ENCODE measurements at places on chromosomes 11 and 22.

- H3K4me1 ChIP-seq = peaks cover 10% of the 10 kb centered on the region
- H3K27ac ChIP-seq = no peak overlapping the region
- H3K27me3 ChIP-seq = no peaks in the 10 kb centered on the region
- H3K4me3 ChIP-seq = no peak overlapping the region
- peak; percentile 1 for DNase-seq
- H3K36me3 ChIP-seq = no peaks in the 10 kb centered on the region
Observed at GRCh38 chr22:31537019-31537535, 40.7 kb downstream of the SFI1 start.

GRCh38 chr22:22810018-22810427 is 77.6 kb upstream of the IGLL5 start:
- H3K27ac ChIP-seq = no peak overlapping the region
- H3K4me1 ChIP-seq = no peaks in the 10 kb centered on the region
- no peak for DNase-seq
- no peaks in the 10 kb centered on the region for H3K27me3 ChIP-seq

- DNase-seq = no peak
- no peaks in the 10 kb centered on the region for H3K36me3 ChIP-seq
- H3K27me3 ChIP-seq = no peaks in the 10 kb centered on the region
- H3K4me3 ChIP-seq = no peak overlapping the region
- H3K27ac ChIP-seq = no peak overlapping the region
- H3K4me1 ChIP-seq = no peaks in the 10 kb centered on the region
Observed at GRCh38 chr11:8338138-8338537, 74.5 kb upstream of the LMO1 start.

- peaks cover 23% of the 10 kb centered on the region for H3K36me3 ChIP-seq
- H3K27me3 ChIP-seq = no peaks in the 10 kb centered on the region
- H3K4me3 ChIP-seq = peak overlapping the region; percentile 80
Observed at GRCh38 chr11:118610773-118611432, 3.5 kb downstream of the PHLDB1 start.

DNA sequence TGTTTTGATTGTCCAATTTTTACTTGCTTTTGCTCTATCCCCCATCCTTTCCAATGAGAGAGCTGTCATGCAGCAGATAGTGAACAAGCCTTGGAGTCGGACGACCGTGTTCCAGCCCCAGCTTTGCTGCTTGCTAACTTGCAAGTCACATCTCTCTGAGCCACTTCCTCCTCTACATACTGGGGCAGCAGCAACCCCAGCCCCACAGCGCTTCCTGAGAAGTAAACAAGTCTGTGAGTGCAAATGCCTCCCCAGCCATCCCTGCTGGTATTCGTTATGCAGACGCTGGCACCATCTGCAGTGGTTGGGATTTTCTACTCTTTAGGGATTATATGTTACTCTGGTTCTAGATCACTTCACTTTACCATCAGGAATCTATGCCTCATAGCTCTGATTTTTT is 35.0 kb downstream of the TPBGL start:
- H3K4me3 ChIP-seq = no peak overlapping the region
- H3K4me1 ChIP-seq = peaks cover 9% of the 10 kb centered on the region
- H3K27me3 ChIP-seq = no peaks in the 10 kb centered on the region
- peak; percentile 73 for DNase-seq

DNA sequence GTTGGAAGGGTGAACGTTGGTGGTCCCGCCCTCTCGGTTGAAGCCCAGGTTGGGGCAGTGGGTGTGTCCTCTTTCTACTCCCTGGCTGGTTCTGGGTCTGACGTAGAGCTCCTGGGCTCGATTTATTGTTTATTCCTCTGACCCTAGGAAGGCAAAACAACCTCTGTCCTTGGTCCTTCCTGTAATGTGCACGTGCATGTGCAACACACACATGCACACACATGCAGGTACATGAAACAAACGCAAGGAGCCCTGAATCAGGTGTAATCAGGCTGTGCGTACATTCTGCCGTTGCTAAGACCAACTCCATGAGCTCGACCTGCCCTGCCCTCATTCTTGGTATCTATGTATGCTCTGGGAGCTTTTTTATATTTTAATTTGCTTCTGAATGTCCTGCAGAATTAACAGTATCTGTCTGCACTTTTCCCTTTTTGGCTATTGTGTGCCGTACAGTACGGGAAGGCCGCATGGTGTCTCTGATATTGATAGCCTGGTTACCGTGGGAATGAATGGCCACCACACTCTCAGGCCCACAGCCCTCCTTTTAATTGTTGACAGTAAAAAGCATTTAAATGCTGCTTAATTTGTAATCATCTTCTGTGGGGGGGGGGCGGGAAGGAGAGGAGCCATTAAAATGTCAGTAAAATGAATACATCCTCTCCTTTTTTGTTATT is 66.0 kb upstream of the NNMT start:
- peaks cover 63% of the 10 kb centered on the region for H3K4me1 ChIP-seq
- H3K4me3 ChIP-seq = no peak overlapping the region
- no peaks in the 10 kb centered on the region for H3K27me3 ChIP-seq
- no peak for DNase-seq
